NCI-H524 treated with DMSO at 0.1 percent for 48 hours (cell line): ENCODE measurements at places on chromosomes 7 and 10.

- DNase-seq, result no peak
These were observed 82.9 kb downstream of the KIAA1549 start for GRCh38 chr7:138898255-138898654.

GRCh38 chr7:37395618-37396259 is 52.9 kb downstream of the ELMO1 start:
- DNase-seq, result no peak

DNA sequence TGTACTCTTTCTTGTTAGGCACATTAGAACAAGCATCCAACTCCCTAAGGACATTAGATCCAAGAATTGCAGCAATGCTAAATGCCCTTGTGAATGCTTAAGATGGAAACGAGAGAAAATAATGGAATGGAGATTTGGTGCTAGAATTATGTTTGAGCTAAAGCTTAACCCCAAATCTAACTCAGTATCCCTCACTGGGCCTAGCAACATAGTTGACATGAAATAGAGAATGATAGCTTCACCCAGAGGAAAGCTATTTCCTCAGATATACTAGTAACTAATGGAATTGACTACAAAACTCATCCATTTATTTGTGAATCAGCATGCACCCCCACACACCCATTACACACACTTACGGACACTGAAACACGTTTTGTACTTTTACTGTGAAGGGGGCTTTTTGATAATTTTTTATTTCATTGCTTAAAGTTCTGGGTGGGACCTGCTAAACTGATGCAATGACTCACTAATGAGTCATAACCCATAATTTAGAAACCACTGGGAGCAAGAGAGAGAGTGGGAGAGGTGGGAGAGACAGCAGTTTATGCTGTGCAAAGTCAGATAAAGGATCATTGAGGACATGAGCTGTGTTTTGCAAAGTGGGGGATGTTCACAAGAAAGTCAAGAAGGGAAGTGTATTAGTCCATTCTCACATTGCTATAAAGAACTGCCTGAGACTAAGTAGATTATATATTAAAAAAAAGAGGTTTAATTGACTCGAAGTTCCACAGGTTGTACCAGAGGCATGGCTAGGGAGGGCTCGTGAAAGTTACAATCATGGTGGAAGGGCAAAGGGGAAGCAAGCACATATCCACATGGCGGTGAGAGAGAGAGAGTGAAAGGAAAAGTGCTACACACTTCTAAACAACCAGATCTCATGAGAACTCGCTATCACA is 382.7 kb downstream of the SFMBT2 start:
- DNase-seq, result no peak

- DNase-seq, result no peak
These were observed 997.2 kb upstream of the GHITM start for GRCh38 chr10:83142074-83142563.

GRCh38 chr10:76122056-76122455 is 690.6 kb downstream of the LRMDA start:
- peak; percentile 28 for DNase-seq

DNA sequence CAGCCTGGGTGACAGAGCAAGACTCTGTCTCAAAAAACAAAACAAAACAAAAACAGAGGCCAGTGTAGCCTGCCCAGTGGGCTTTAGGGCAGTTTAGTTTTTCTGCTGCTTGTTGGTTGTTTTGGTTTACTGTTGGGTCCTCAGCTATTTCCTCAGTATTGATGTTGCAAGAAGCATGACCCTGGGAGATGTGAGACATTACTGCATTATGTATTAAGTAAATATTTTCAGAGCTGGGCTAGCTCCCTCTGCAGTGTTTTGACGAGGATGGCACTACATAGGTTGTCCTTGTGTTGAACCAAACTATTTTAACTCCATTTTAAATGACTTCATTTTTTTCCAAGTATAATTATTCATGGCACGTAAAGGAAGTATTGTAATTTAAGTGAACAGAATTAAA is 4.8 kb downstream of the AKAP9 start:
- DNase-seq, result no peak

GRCh38 chr10:115129752-115130151 is 36.6 kb downstream of the ATRNL1 start:
- DNase-seq, result no peak
